Colonic mucosa (tissue), 4 donors: ENCODE measurements at places on chromosomes 12 and 14.

DNA sequence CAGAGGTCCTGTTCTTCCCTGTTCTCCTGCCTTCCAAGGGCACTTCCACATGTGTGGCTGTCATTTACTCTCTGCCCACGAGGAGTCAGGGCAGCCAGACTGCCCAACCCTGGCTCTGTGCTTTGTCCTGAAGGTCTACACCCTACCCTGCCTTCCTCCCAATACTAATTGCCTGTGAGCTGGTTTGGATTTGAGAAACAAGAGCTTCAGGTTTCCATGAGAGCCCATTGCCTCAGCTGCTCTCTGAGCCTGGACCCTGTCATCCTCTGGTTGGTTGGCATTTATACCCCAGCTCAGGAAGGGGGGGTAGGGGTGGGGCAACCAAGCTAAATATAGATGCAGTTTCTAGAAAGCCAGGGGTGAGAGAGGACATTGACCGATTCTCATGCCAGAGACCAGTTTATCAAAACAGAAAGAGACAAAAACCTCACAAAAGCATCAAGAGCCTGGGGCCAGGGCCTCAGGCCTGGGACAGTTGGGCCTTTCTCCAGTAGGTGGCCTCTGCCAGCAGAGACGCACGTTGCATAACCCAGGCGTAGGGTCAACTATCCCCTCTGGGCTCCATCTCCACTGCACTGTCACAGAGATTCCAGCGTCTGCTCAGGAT lies 34.5 kb downstream of the VDR start:
- H3K36me3 ChIP-seq, result no peaks in the 10 kb centered on the region
- no peak overlapping the region for H3K4me3 ChIP-seq
- H3K4me1 ChIP-seq, result no peaks in the 10 kb centered on the region
- H3K27me3 ChIP-seq, result no peaks in the 10 kb centered on the region
- DNase-seq, result peak; percentile 49

- H3K27me3 ChIP-seq, result no peaks in the 10 kb centered on the region
- H3K4me3 ChIP-seq, result no peak overlapping the region
- no peak for DNase-seq
- H3K27ac ChIP-seq, result no peak overlapping the region
- H3K36me3 ChIP-seq, result no peaks in the 10 kb centered on the region
Measured at GRCh38 chr12:26231921-26232320, 36.5 kb downstream of the SSPN start.

DNA sequence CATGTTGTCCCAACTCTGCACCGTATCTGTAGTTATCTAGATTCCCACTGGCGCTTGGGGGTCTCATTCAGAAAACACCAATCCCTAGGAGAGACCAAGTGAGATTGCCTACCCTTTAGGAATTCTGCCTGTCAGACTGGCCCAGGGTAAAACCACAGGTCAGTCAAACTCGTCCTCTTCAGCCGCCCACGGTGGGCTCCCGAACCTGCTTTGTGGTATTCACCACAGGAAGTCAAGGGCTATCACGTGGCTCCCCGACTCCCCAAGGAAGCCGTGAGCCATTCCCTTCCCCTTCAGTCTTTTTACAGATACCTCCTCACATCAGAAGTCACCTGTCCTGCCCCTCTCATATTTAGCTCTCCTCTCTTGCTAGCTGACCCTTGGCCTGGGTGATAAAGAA lies 159.9 kb downstream of the EGLN3 start:
- H3K4me3 ChIP-seq, result no peak overlapping the region
- H3K36me3 ChIP-seq, result no peaks in the 10 kb centered on the region
- H3K4me1 ChIP-seq, result no peaks in the 10 kb centered on the region
- DNase-seq, result no peak
- H3K27me3 ChIP-seq, result no peaks in the 10 kb centered on the region

GRCh38 chr14:45587142-45587541 lies 334.1 kb upstream of the MIS18BP1 start:
- no peaks in the 10 kb centered on the region for H3K4me1 ChIP-seq
- no peak overlapping the region for H3K4me3 ChIP-seq
- no peak overlapping the region for H3K27ac ChIP-seq
- H3K36me3 ChIP-seq, result no peaks in the 10 kb centered on the region
- H3K27me3 ChIP-seq, result no peaks in the 10 kb centered on the region

DNA sequence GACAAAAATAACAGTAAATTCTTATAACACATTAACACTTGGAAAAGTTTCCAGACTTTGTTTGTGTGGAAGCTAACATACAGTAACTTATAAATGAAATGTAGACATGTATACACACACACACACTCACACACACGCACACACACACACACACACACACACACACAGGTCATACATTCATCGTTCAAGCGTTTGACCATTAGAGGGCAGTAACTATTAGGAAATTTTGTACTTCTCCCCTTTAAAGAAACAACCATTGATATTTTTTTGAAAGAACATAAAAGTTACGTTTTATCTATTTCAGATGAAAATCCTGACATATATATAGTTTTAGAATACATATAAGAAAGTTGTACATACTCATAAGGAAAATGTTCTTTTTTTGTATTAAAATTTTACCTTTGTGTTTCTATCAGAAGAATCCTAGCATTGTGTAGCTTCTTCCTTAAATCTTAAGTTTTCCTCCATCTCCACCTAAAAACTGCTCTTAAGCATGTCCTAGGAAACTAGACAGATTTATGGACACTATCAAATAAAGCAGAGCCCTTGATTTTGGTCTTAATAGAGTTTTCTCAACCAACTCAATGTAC lies 29.0 kb downstream of the PTPRQ start:
- DNase-seq, result no peak
- no peaks in the 10 kb centered on the region for H3K36me3 ChIP-seq
- no peaks in the 10 kb centered on the region for H3K27me3 ChIP-seq
- no peak overlapping the region for H3K27ac ChIP-seq
- no peaks in the 10 kb centered on the region for H3K4me1 ChIP-seq

- H3K27ac ChIP-seq, result no peak overlapping the region
- DNase-seq, result no peak
- H3K27me3 ChIP-seq, result no peaks in the 10 kb centered on the region
- H3K4me3 ChIP-seq, result no peak overlapping the region
- no peaks in the 10 kb centered on the region for H3K4me1 ChIP-seq
Measured at GRCh38 chr12:24772813-24773212, 176.1 kb downstream of the BCAT1 start.

DNA sequence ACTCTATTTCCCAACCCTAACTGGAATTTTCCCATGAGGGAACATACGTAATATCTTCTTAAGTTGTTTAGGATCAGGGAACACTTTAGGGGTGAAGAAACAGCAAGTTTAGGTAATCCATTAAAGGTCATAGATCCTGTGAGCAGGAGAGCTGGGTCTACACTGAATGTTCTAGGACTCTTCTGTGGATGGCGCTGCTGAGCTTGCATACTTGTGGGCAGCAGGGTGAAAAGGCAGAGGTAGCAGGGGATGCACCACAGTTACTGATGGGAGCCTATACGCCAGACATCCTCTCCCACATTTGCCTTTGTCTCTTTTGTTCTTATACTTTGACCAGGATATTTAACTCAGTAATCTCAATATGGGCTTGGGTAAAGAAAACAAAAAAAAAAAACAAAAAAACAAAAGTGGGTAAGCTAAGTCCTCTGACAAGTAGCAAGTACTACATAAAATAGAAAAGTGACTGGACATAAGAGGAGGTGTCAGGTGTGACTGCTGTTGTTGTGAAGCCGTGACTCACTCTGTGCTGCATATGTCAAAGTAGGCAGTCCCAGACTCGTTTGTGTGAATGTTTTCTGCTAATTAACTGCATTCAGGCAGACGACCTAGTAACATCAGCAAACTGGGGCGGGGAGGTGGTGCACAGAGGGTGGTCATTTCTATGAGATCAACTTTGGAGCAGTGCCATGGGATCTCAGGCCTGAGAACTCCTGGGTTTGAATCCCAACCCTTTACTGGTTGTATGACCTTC lies 31.6 kb downstream of the NEUROD4 start:
- H3K36me3 ChIP-seq, result no peaks in the 10 kb centered on the region
- no peaks in the 10 kb centered on the region for H3K4me1 ChIP-seq
- DNase-seq, result no peak

DNA sequence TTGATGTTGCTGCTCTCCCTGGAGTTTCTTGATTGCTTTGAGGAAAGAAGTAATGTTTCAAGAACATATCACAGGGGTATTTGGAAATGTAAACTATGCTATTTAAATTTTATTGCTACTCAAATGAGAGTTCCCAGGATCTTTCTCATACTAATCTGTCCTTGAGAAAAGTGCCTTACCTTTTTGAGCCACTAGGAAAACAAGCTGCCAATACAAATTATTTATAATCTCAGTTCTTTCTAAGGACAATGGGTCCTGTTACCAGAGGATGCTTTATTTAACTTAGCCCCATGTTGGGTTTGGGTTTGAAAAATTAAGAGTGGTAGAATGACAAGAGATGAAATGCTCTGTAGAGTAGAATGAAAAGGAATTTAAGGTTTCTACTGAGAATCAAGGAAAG lies 258.2 kb upstream of the PRKD1 start:
- no peaks in the 10 kb centered on the region for H3K36me3 ChIP-seq
- H3K4me3 ChIP-seq, result no peak overlapping the region
- no peaks in the 10 kb centered on the region for H3K27me3 ChIP-seq

GRCh38 chr14:32934881-32935633 lies 3.6 kb upstream of the NPAS3 start:
- H3K27me3 ChIP-seq, result peaks cover 60% of the 10 kb centered on the region
- no peak for DNase-seq
- H3K4me1 ChIP-seq, result no peaks in the 10 kb centered on the region
- no peaks in the 10 kb centered on the region for H3K36me3 ChIP-seq
- no peak overlapping the region for H3K27ac ChIP-seq
- H3K4me3 ChIP-seq, result no peak overlapping the region

- no peaks in the 10 kb centered on the region for H3K27me3 ChIP-seq
- H3K36me3 ChIP-seq, result no peaks in the 10 kb centered on the region
- no peak overlapping the region for H3K27ac ChIP-seq
Measured at GRCh38 chr14:50403419-50403818, 6.7 kb upstream of the CDKL1 start.

DNA sequence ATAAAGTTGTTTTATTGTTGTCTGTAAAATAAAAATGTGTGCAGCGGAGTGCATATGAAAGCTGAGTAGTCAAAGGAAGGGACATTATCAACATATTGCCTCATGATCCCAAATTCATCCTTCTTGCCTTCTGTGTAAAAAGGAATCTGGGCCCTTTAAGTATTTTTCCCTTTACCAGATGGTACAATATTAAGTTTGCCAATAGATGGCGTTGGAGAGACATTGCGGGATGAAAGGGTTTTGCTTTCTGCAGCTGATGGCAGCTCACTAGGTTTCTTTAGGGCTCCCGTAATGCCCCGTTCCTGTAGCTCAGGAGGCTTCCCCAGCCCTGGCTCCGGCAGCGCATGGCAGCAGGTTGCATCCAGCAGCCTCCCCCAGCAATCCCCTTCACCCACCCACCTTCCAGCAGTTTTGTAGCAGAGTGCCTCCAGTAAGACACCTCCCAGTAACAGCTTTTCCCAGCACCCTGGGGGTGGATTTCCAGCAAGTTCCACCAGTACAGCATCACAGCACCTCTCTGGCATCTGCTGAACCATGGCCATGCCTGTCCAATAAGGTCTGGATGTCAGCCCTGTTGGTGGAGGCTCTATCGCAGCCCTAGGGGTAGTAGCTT lies 354.4 kb downstream of the MED13L start:
- H3K27ac ChIP-seq, result no peak overlapping the region
- H3K4me3 ChIP-seq, result no peak overlapping the region
- H3K27me3 ChIP-seq, result no peaks in the 10 kb centered on the region
- no peaks in the 10 kb centered on the region for H3K36me3 ChIP-seq

DNA sequence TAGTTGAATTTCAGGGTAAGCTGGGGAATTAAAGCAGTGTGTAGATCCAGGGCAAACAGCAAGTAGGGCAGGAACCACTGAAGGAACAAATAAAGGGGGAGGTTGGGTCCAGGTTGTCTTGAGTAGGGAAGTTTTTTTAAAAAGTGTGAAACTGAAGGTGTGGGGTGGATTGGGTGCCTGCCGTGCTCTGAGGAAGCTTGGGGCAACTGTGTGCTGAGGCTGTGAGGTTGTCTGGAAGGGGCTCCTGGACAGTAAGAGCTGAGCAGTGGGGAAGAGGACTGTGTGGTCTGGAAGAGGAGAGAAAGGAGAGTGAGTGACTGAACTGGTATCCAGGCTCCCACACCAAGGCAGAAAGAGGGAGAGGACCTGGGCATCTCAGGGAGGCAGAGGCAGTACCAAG lies 10.9 kb upstream of the GPR162 start:
- H3K4me1 ChIP-seq, result no peaks in the 10 kb centered on the region
- H3K27me3 ChIP-seq, result no peaks in the 10 kb centered on the region
- H3K36me3 ChIP-seq, result no peaks in the 10 kb centered on the region
- DNase-seq, result no peak
- no peak overlapping the region for H3K4me3 ChIP-seq

DNA sequence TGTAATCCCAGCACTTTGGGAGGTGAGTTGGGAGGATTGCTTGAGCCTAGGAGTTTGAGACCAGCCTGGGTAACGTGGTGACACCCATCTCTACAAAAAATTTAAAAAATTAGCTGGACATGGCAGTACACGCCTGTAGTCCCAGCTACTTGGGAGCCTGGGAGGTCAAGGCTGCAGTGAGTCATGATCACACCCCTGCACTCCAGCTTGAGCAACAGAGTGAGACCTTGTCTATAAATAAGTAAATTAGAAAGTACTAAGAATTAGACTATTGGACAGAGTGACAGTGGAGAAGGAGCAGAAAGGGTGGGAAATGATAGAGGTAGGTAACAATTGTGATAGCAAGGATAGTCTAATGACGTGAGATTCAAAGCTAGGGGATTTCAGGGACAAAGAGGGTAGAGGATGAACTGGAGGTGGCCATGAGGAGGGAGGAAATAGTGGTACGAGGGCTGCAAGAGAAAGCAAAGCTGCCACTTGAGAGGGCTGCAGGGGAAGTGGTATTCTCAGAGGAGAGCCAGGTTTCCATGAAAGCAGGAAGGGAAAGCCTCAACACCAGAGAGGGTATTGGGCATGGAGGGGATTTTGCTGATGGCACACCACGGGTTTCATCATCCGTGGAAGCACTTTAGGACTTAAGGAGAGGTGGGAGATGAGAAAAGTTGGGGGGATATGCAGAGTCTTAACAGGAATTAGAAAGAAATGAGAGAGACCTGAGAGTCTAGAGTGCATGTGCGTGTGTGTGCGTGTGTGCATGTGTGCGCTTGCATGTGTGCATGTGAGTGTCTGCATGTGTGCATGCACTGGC lies 85.6 kb downstream of the SYNE2 start:
- no peaks in the 10 kb centered on the region for H3K27me3 ChIP-seq
- no peak for DNase-seq
- peaks cover 2% of the 10 kb centered on the region for H3K4me1 ChIP-seq
- no peak overlapping the region for H3K4me3 ChIP-seq
- no peak overlapping the region for H3K27ac ChIP-seq

DNA sequence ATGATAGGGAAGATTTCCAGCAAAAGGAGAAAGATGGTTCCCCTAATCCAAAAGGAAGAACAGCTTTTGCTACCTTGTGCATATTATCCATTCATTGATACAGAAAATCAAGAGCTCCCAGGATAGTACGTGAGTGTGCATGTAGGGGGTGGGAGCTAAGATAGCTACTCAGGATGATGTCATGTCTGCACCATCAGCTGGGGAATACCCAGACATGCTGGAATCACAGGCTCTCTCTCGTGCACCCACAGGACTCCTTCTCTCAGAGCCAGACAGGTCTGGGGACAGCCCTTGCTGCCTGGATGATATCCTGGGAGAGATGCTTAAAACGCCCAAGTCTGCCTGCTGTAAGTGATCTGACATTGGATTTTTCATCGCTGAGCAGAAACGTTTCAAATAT lies 38.9 kb downstream of the FOXN3 start:
- no peaks in the 10 kb centered on the region for H3K27me3 ChIP-seq
- H3K4me1 ChIP-seq, result no peaks in the 10 kb centered on the region
- H3K36me3 ChIP-seq, result no peaks in the 10 kb centered on the region
- no peak for DNase-seq
- no peak overlapping the region for H3K27ac ChIP-seq
